ENCODE measurements at places on chromosomes 6 and 20. TPM values are rescaled to one million over a fixed set of nuclear protein-coding genes. Genes with fewer than 3 reads are reported as not detected.

- DNase-seq, result no peak
Measured at GRCh38 chr6:113697632-113698410, 159.3 kb upstream of the MARCKS start.

DNA sequence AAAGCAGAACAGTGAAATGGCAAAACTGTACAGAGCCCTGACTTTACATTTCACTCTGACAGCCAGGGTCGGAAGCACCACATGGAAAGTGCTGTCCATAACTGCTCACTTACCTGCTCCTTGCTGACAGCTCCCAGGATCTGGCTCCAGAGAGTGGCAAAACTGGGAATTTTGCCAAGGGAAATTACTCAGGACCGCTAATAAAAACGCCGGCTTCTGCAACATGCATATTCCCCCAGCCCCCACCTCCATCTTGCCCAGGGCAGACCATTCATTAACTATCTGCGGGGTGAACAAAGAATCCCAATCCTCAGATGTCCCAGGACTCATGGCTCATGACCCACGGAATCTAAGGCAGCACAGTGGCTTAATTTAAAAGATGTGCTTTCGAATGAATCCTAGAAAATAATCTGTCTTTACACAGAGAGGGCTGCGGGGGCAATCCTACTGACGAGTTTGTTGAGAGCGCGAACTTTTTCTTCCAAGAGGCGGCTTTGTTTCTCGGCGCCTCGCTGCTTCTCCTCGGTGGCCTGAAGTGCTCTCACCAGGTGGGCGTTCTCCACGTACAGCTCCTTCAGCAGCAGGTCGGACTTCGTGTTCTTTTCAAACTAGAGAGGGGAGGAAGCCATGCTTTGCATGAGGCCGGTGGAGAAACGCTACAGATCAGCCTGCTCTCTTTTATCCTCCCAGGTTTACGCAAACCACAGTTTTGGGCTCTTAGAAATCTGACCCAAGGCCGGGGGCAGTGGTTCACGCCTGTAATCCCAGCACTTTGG, 45.8 kb downstream of the GINS1 start:
- no peak for DNase-seq

The CYP39A1 gene
- not detected for total RNA-seq

GRCh38 chr20:9071976-9072726, 3.3 kb downstream of the PLCB4 start:
- no peak for DNase-seq

DNA sequence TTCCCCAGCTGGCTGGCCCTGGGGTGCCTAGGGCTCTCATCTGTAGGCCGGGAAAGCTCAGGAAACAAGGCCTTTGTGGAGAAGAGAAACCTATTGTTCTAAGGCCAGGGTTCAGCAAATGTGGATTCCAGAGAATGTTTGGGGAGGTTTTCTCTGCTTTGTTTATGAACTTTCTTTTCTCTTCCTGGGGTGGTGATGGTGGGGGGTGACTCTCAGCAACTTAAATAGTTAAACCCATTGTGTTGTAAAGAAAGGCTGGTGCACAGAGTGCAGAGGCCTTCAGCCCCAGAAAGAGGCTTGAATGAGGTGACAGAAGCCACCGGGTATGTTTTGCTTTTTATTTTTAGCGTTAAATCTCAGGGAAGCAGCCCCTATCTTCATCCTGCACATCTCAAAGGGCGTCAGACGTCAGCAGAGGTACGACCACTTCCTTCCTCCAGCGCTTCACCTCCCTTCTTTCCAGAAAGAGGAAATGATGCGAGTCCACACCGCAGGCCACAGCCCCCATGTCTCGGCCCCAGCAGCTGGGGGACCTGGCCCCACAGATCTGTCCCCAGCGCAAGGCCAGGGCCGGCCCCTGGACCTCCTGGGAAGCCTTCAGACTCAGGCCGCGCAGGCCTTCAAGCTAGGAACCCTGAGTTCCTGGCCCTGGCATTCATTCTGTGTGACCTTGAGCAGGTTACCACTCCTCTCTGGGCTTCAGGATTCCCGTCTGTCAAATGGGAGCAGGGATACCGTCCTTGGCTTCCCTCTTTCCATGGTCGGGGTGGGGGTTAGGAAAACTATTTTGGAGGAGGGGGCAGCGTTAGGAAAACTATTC, 605 bp upstream of the PPP1R16B start:
- peak; percentile 87 for DNase-seq

The SSTR4 gene
- not detected for total RNA-seq

DNA sequence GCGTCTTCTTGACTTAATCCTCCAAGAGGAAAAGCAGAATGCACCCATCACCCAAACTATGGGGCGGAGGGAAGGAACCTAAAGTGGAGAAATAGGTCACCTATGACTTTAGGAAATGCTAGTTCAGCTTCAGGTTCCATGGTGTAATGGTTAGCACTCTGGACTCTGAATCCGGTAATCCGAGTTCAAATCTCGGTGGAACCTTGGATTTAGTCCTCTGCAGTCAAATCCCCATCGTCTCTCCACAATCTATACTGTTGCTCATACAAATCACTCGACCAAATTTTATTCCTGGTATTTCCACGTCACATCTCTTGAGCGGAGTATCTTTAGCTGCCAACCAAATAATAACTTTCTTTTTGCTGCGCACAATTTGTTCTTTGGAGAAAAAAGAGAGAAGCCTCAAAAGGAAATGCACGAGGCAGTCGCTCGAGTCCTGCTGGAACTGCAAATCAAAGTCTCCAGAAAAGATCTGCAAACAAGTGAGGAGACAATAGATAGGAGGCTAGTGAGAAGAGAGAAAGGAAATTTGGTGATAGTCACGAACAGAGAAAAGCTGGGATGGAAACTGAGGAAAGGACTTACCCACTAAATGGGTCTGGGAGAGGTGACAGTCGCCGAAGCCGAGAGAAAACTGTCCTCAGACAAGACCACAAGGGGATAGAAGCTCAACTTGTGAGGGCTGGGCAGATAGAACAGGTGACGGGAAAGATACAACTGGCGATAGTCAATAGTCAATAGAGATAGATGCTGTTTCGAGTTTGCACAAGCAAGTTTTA, 16.6 kb downstream of the POM121L2 start:
- no peak for DNase-seq

The ABT1 gene
- total RNA-seq, result 23.3 TPM

GRCh38 chr6:113733381-113733780, 123.8 kb upstream of the MARCKS start:
- DNase-seq, result no peak

- DNase-seq, result no peak
Measured at GRCh38 chr6:7505189-7505699, 36.2 kb upstream of the DSP start.

The TFAP2D gene
- total RNA-seq, result not detected

- no peak for DNase-seq
Measured at GRCh38 chr6:161256407-161256806, 17.5 kb downstream of the AGPAT4 start.
